ENCODE measurements at places on chromosomes 12 and 14. TPM values are rescaled to one million over a fixed set of nuclear protein-coding genes. Genes with fewer than 3 reads are reported as not detected.
A peak's percentile ranks its signal among the peaks of the same experiment; 100 is the strongest.

OR6S1 gene
- total RNA-seq, result not detected

PZP gene
- 0.46 TPM for total RNA-seq

SYCP3 gene
- not detected for total RNA-seq

OTOGL gene
- total RNA-seq, result 0.51 TPM

COCH gene
- total RNA-seq, result 0.97 TPM

- no peak for DNase-seq
Measured at GRCh38 chr12:66426696-66427095, 124.4 kb downstream of the HELB start.

DNA sequence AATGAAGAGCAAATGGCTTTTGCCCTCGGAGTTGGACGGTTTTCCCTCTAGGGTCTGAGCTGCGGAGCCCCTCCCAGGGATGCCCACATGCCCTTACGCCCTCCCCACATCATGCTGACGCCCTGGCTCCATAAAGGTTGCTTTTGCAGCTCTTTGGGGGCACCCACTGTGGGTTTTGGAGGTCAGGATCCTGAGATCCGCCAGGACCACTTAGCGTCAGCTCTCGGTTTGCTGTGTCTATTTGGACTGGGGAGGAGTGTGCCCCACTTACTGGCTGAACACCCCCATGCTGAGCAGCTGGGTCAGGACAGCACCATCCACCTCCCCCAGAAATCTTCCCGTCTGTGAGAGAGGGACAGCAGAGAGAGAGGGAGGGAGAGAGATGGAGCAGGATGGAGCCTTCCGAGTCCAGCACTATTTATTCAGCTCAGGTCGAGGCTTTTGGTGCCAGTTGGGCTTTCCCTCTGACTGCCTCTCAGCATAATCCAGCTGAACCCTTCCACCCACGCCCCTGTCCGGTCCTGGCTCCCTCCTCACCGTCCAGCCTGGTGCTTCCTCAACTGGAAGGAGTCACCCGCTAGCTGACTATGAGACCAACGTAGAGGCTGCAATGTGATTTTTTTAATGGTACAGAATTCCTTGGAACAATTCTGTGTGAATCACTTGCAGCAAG lies 18.9 kb upstream of the LRTM2 start:
- DNase-seq, result peak; percentile 63

GRCh38 chr14:26996246-26996645 lies 398.4 kb upstream of the NOVA1 start:
- DNase-seq, result no peak

DNA sequence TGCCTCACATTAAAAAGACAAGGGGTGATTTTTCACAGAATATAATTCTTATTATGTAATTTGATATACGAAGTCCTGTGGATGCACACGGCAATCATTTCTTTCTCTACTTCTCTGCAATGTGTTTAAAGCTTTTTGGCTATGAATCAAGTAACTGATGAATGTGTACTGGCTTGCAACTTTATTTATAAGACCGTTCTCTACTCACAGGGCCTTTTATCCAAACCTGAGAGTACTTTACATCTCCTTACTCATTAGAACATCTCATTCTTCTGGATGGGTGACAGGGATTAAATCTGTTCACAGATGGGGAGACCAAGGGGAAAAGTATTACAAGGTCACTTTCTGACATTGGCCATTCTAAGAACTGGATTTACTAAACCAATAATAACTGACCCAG lies 215.8 kb upstream of the DIO2 start:
- no peak for DNase-seq

DNA sequence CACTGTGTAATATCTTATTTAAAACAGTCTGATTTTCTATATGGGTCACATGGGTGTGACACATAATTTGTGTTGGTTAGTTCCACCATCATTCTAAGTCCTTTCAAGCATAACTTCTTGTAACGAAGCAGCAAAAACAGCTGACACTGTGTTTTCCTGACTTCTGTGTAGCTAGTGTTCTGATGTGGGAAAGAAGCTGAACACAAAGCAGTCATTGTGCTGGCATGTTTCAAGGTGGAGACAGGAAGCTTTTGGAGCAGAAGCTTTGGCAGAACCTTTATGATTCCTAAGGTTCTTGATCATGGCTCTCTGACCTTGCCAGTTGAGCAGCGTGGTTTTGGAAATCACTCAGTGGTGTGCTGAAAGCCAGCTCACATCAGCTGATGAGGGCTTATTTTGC lies 351.7 kb upstream of the MDGA2 start:
- no peak for DNase-seq

GRCh38 chr14:91036741-91037469 lies 23.5 kb downstream of the RPS6KA5 start:
- DNase-seq, result no peak

DNA sequence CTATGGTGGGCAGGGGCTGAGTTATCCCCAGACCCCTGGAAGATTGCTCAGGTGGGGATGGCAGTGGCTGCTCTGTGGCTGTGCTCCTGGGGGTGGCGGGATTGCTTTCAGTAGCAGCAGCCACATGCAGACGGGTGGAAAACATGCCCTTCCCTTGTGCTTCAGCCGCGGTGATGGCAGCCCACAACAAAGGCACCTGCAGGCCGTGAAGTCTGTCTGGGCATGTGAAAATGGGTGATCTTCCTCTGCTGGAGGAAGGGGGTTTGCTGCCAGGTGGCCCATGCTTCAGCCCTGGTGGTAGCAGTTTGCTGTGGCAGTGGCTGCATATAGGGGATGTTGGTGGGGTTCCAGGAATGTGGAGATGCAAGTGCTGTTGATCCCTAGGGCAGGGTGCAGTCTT lies 326.2 kb upstream of the RGS6 start:
- DNase-seq, result no peak

DNA sequence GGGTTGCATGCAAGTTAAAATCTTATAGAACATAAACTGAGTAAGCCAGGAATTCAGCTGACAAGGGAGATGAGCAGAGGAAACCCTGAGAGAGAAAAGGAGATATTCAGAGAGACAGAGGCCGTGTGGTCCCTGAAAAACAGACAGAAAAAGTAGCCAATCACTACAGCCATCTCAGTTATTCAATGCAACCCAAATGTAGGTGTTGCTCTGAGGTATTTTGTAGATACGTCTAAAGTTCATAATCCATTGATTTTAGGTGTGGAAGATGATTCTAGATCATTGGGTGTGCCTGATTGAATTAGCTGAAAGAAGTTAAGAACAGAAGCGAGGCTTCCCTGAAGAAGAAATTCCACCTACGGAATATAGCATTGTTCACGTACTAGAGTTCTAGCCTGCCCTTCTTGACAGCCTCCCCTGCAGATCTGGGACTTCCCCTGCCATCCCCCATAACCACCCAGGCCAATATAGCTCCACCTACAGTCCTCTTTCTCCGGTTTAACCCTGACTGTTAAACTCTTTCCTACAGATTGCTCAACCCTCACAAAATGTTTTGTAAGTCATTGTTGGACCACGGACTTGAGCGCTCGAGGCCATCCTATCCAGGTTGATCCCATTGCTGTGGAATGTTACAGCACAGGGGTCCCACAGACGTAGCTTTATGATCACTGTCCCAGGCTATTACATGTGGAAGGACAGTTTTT lies 21.7 kb downstream of the AICDA start:
- no peak for DNase-seq
